ENCODE measurements at places on chromosomes 6 and 20.

GRCh38 chr6:31422587-31422986 is 19.2 kb downstream of the MICA start:
- no peak for DNase-seq

DNA sequence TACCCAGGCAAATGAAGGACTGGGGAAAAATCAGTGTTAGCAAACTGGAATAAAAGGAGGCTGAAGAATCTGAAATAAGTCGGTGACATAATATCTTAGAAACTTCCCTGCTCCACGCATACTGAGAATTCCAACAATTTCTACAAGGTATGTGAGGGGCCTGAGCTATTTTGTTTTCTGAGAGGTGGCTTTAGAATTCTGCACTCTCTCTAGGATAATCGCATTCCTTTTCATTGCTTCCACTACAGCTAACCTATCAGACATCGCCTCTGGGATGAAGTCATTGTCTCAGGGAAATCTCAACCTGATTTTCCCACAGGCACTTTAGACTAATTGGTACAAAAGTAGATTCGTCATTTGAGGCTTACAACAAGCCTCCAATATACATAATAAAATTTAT is 740.8 kb downstream of the PHF3 start:
- DNase-seq: no peak

DNA sequence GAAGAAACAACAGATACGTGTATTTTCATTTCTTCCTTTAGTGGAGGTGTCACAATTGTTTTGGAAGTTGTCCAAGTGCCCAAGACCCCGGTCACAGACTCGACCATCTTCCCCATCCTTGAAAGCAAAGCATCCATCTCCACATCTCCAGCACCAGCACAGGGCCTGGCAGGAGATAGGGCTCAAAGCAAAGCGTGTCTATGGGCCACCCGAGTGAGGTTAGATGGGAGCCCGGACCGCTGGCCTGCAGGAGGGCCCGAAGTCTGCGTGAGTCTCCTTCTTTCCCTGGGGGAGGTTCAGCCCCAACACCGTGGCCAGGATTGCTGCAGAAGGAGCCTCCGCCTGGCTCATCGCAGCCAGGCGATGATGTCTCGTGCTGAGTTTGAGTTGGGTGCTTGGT is 83.5 kb upstream of the SULF2 start:
- DNase-seq: no peak

GRCh38 chr6:164744301-164744700 is 565.1 kb downstream of the C6orf118 start:
- DNase-seq: no peak

DNA sequence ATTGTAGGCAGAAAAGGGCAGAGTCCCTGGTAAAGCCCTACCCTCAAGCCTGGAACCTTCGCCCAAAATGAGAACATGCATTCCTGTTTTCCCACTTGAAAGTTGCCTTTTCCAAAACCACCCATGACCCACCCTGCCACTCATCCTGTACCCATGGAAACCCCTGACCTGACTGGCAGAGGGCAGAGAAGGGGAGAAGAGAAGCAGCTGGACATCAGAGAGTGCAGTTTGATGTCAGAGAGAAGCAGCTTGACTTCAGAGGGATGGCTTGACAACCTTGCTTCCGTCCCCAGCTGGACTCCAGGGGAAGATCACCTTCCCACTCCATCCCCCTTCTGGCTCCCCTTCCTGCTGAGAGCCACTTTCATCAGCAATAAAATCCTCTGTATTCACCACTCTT is 123.6 kb upstream of the SHLD1 start:
- no peak for DNase-seq

- DNase-seq: no peak
These were observed 818 bp upstream of the TRMT11 start for GRCh38 chr6:125985522-125985921.

DNA sequence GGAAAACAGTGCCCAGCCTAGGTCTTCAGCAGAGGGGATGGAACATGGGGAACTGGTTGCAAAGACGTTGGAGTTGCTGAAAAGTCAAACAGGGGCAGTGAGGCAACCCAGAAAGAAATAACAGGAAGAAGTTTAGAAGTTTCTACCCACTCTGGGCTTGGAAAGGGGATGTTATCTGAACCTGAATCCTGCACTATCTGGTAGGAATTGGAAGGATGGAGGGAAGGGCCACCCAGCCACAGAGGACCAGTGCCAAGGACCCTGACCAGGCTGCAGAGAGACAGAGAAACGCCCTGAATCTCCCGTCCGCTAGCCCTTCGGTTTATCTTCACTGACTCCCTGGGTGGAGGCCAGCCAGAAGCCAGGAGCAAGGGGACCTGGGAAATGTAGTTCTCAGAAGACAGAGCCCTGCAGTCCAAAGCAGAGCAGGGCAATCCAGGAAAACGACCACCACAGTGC is 217.3 kb upstream of the RREB1 start:
- DNase-seq: no peak

DNA sequence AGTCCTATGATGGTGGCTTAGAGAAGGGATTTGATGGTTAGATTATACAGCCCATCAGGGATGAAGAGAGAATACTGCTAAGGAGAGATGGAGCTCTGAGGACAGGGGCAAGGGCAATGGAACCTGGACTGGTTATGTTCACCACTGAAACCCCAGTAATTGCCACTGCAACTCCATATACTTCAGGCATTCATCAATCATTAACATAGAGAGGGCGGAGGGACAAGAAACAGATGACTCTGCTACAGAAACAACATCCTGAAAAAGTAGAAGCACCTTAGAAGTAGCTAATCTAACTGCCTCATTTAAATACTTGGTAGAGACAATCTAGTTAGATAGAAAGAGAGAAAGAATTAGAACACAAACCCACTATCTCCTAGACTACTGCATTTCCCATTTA is 89.8 kb downstream of the MDN1 start:
- no peak for DNase-seq

DNA sequence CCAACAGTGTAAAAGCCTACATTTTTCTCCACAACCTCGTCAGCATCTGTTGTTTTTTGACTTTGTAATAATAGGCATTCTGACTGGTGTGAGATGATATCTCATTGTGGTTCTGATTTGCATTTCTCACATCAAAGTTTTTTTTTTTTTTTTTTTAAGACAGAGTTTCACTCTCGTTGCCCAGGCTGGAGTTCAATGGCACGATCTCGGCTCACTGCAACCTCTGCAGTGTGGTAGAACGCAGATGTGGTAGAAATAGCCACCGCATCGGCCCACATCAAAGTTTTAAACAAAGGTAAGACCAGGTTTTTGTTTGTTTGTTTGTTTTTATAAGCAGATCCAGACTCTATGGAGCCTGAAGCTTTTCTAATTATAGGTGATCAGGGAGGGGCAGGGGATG is 12.7 kb upstream of the PPP1R3G start:
- no peak for DNase-seq

GRCh38 chr20:16261733-16262273 is 311.4 kb downstream of the KIF16B start:
- no peak for DNase-seq

DNA sequence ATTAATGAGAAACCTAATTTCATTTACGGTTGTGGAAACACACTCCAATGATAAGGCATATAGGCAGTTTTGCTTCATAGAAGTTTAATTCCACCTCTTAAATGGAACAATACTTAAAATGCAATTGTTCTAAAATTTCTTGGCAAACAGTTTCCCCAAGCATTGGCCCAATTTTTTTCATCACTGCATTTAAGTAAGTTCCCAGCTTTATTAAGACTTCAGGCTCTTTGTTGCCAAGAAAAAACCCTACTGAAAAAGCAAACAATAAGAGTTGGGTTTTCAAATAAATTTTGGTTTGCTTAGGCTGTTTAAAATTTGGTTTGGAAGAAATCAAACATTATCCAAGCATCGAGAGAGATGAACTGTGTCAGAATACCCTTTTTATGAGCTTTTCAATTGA is 690.9 kb upstream of the NRSN1 start:
- no peak for DNase-seq

DNA sequence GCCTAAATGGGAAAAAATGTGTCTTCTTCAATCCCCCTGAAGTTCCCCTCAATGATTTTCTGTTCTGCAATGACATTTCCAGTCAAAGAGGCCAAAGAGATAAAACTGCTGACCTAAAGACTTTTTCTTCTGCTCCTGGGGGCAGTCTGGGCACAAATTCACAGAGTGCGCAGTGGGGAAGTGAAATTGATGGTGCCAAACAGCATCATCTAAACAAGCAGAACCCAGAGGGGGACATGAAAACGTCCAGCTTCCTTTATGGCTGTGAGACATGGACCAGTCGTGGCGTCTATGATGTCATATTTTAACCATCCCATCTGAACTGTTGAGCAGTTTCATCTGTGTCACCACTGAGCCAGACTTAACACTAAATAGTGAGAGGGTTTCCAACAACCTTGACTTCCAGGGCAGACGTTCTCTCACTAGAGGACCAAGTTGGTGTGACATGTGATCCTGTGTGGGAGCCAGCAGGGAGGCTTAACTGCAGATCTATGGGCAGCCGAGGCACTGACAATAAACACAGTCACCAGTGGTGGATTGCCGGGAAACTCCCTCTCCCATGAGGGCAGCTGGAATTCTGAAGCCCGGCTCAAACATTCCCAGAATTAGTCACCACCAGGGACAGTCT is 12.4 kb downstream of the SCML4 start:
- DNase-seq: no peak

DNA sequence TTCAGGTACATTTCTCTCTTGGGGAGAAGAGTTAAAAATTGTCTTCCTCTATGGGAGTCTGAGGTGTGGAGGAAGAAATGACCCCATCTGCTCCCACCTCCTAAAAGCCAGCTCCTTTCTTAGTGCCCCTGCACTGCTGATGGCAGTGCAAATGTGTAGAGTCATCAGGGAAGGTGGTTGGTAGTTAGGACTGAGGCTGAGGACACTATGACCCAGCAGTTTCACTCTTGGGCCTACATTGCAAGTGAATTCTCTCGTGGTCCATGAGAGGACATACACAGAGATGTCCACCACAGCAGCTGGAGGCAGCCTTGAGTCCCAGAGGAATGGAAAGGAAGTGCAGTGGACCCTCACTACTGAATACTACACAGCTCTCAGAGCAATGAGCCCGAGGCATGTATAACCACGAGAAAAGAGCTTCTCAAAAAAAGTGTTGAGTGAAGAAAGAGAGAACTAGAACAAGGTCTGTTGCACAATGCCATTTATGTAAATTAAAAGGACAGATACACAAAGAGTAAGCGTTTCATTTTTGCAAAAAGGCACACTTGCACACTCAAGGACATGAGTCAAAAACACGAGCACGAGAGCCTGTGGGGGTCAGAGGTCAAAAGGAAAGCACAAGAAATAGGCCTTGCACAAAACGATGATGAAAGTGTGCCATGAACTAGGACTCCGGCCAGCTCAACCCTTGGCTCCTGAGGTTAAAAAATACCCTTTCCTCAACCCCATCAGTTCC is 308.2 kb upstream of the PRND start:
- no peak for DNase-seq

- no peak for DNase-seq
These were observed 133.1 kb upstream of the COL21A1 start for GRCh38 chr6:56380476-56380875.

DNA sequence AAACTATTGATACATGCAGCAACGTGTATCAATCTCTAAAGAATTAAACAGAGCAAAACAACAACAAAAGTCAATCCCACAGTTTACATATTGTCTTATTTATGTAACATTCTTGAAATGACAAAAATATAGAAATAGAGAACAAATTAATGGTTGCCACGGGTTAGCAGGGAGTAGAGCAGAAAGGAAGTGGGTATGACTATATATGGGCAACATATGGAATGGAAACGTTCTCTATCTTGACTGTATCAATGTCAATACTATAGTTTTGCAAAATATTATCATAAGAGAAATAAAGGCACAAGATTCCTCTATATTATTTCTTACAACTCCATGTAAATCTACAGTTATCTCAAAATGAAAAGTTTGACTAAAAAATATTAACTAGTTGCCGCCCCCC is 12.8 kb downstream of the AK9 start:
- DNase-seq: no peak

DNA sequence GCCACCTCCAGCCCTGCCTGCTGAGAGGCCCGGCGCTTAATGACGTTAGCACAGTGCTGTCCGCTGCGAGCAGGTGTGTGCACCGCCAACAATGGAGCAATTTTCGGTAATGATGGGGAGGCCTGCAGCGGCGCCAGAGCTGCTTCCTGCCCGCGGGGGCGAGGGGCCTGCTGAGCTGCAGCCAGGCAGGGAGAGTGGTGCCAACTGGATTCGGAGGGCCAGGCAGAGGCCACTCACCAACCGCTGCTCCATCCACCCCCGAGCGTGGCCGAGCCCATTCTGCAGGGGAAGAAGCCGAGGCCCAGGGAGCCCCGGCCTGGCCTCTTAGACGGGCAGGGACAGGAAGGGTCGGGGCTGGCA is 9.6 kb downstream of the HRH3 start:
- no peak for DNase-seq

DNA sequence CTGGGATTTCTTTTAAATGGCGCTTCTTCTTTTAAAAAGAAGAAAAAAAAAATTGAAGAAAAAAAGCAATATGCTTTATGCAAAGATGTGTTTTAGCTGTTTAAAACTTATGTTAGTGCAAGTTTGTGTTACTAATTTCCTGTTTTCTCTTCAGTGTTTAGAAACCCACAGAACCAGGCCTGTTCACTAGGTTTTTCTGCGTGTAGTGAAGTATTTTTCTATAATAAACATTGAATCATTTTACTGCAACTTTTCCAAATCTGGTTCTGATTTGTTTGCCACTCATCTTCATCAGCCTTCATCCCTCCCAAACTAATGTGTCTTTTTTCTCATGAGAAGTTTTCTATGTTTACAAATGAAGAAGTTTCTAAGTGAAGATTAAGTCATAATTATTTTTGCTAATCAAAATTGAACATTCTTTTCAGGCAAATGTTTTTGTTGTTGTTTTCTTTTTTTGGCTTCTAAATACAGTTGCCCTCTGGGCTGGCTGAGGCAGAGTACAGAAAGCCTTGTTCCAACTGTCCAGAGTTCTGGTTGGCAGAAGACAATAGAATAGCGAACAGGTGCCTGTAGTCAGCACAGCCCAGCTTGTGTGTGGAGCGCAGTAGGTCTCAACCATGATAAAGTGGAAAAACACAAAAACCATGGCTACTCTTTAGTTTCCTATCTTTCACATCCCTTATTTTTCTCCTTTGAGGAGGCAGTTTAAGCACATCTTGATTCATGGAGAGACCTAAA is 14.5 kb downstream of the ZNF76 start:
- no peak for DNase-seq

DNA sequence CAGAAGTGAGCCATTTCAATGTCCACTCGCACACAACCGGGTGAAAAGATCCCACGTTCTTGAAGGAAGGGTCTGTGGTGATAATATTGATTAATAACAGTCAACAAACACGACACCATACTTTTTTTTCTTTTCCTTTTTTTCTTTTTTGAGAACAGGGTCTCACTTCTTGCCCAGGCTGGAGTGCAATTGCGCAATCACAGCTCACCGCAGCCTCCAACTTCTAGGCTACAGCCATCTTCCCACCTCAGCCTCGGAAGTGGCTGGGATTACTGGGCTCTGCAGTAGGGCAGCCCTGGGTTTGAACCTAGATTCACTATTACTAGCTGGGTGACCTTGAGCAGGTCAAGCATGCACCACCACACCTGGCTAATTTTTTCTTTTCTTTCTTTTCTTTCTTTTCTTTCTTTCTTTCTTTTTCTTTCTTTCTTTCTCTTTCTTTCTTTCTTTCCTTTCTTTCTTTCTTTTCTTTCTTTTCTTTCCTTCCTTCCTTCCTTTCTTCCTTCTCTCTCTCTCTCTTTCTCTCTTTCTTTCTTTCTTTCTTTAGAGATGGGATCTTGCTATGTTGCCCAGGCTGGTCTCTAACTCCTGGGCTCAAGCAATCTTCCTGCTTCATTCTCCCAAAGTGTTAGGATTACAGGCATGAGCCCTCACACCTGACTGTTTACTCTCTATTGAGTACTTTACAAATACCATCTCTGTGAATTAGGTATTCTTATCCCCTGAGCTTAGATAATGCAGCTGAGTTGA is 123.9 kb downstream of the SNX5 start:
- DNase-seq: no peak

- no peak for DNase-seq
These were observed 704.2 kb upstream of the MAP3K7 start for GRCh38 chr6:91291071-91291470.
